ENCODE measurements at places on chromosomes 6 and 20.

GRCh38 chr20:52494244-52494643 lies 302.7 kb upstream of the ZFP64 start:
- DNase-seq, result no peak

GRCh38 chr6:138593124-138593877 lies 94.0 kb upstream of the NHSL1 start:
- DNase-seq, result peak; percentile 30

GRCh38 chr6:7721649-7722048 lies 4.2 kb upstream of the BMP6 start:
- peak; percentile 32 for DNase-seq

DNA sequence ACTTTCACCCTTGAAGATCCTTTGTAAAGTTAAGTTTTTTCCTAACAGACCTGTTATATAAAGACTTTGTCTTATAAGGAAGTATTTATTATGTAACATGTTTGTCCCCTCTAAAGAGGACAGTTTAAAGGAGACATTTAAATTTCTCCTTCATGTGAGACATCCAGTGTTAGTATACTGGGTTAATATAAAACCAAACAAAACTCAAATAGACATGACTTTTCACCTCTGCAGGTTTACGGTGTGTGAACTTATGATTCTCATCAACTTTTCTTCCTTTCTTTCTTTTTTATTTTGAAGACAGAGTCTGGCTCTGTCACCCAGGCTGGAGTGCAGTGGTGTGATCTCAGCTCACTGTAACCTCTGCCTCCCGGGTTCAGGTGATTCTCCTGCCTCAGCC lies 17.4 kb upstream of the MPC1 start:
- DNase-seq, result no peak

DNA sequence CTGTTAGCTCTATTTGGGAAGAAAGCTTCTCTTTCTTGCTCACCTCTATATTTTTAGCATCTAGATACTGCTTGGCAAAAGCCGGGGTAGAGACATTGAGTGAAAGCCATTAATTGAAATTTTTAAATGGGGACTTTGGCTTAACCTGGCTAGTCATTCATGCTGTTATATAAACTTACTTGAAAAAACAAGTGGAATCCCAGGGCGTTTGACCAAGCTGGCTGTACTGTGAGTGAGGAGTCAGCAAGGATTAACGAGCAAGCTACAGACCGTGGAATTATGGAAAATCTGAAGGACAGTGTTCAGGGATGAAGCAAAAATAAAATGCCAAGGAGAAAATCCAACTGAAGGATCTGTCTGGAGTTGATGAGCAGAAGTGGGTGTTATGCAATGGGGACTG lies 232.0 kb downstream of the GRM1 start:
- DNase-seq, result no peak

- no peak for DNase-seq
Measured at GRCh38 chr6:18703546-18703945, 316.4 kb downstream of the RNF144B start.

DNA sequence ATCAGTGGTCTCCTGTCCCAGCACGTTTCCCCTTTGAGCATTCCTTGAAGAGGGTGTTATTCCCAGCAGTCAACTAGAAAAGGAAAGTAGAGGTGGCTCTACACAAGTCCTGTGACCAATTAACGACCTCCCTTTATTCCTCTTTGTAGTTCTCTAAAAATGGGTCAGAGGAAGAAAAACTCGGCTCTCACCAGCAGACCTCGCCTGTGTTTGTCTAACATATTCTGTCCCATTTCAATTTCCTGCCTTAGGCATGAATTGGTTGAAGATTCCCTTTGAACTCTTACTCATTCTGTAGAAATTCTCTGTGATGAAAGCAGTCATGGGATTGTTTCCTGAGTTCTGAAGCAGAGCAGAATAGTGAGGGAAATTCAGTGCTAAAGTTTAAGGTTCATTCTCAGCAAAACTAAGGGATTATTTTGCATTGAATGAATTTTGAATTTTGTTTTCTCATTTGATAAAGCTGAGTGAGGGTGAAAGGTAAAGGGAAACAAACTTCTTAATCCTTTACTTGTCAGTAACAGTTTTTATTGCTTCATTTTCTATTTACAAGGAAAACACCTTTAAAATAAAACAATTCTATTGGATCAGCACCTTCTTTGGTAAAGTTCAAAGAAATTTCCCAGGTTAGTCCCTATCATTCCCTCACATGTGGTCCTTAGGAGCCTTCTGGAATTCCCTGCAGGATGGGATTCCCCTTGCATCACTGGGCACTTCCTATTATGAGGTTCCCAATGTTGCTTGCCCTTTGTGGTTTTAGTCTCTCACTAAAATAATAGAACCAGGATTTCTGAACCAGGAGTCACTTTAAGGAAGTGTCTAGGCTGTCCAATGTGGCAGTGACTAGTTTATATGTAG lies 105.8 kb downstream of the SLX4IP start:
- DNase-seq, result no peak

- no peak for DNase-seq
Measured at GRCh38 chr6:159067334-159067733, 22.5 kb upstream of the TAGAP start.

GRCh38 chr6:127690092-127690491 lies 113.1 kb downstream of the C6orf58 start:
- DNase-seq, result no peak

GRCh38 chr6:15530411-15530810 lies 132.4 kb downstream of the DTNBP1 start:
- DNase-seq, result no peak

GRCh38 chr6:146767632-146768031 lies 168.9 kb downstream of the ADGB start:
- DNase-seq, result no peak

GRCh38 chr6:156175971-156176421 lies 601.2 kb upstream of the ARID1B start:
- no peak for DNase-seq

DNA sequence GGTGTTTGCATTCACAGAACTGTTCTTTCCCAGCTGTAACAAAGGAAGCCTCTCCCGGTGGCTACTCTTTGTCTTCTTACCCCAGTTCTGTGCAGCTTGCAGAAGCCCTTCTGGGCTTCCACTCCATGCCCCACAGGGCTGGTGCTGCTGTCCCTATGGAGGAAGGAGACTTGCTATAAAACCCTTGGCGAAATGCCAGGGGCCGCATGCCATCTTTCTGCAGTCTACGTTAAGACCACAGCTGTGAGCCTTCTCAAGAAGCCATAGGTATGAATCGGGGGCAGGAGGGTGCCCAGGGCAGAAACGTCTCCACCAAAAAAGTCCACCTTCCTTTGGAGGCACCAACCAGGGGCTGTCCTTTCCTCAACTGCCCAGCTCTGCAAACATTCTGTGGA lies 60.7 kb downstream of the PRND start:
- DNase-seq, result no peak

- no peak for DNase-seq
Measured at GRCh38 chr20:37522260-37523011, 1.4 kb downstream of the NNAT start.

GRCh38 chr6:126723541-126724170 lies 383.7 kb downstream of the CENPW start:
- DNase-seq, result no peak

- no peak for DNase-seq
Measured at GRCh38 chr6:168333989-168334388, 14.4 kb upstream of the DACT2 start.

- DNase-seq, result peak; percentile 15
Measured at GRCh38 chr6:24205020-24205492, 79.0 kb downstream of the NRSN1 start.

DNA sequence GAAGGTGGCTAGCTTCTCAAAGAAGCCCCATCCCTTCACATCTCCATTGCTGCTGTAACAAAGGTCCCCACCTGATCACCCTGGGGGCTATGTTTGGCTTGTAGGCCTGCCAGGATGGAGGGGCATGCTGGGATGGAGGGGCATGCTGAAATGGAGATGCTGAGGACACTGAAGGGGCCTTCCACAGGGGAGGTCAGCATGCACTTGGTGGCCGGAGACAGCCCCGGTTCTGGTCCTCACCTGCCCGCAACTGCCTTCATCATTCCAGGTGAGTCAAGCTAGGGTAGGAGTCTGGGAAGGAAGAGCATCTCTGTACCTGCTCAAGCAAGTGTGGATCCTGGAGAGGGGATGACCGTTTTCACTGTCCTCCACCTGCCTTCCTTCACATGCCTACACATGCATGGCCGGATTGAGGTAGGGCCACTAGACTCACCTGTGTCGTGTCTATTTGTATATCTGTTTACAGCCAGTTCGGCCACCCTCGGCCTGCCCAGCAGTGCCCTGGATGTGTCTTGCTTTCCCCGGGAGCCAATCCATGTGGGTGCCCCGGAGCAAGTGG lies 6.0 kb downstream of the L3MBTL1 start:
- DNase-seq, result no peak

GRCh38 chr6:158853072-158853879 lies 34.1 kb upstream of the EZR start:
- peak; percentile 74 for DNase-seq

DNA sequence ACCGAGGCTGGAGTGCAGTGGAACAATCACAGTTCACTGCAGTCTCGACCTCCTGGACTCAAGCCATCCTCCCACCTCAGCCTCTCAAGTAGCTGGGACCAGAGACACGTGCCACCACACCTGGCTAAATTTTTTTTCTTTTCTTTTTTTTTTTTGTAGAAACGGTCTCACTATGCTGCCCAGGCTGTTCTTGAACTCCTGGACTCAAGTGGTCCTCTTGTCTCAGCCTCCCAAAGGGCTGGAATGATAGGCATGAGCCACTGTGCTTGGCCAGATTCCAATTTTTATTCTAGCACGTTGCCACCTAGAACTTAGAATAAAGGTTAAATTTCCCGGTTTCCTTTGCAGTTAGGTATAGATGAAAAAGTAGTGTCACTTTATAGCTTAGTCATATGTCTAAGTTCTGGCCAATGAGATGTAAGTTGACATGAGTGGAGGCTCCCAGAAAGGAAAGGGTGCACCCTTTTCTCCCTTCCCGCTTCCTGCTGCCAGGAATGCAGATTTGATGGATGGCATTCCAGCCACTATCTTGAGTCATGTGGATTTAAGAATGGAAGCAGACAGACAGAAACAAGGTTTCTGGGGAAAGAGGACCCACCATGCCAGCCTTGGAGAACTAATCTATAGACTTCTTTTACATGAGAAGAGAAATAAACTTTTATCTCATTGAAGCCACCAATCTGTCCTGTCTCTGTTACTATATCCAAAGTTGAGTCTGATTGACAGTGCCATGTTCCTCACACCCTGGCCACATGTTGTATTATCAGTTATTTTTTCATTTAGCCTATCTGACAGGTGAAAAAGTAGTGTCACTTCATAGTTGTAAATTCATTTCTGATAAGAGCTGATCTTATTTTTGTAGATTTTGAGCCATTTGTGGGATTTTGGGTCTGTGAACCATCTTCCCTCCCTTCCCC lies 60.6 kb upstream of the NCOA3 start:
- DNase-seq, result no peak

GRCh38 chr6:125415913-125416312 lies 114.1 kb upstream of the HDDC2 start:
- no peak for DNase-seq

GRCh38 chr20:555976-556385 lies 12.4 kb upstream of the CSNK2A1 start:
- no peak for DNase-seq

- no peak for DNase-seq
Measured at GRCh38 chr6:39049575-39050283, 1.1 kb downstream of the GLP1R start.

DNA sequence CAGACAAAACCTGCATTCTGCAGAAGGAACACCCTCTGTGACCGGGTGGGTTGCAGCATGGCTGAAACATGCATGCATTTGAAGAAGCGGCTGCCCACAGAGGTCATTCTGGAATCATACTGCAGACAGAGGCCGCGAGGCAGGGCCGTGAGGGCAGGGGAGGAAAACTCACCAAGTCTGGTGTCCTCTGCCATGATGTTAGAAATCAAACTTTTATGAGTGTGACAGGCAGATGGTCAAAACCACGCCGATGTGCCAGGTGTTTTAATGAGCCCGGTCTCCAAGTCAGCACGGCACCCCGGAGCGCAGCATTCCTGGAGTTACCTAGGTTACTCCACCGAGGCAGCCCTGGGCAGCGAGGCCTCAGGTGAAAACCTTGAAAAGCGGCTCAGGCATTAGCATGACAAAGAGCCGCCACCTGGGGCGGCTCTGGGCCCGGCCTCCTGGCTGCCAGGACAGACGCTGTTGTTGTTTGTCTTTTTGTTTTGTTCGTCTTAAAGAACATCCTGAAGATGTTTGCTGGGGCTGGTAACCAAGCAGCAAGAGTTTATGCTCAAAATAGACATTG lies 255.6 kb downstream of the ERMARD start:
- DNase-seq, result no peak

DNA sequence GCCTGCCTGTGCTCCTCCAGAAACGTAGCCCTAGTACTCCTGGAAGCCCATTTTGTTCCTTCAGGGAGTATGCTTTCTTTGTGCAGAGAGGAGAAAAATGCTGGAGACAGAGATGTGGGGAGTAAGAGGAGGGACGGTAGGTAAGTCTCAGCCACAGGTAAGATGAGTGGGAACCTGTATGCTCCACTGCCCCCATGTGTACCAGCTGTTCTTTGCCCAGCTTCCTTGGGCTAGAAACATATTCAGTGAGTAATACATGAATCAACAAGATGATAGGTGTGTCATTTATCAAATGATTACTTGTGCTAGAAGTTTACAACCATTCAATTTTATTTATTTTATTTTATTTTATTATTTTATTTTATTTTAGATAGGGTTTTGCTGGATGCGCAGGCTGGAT lies 13.6 kb upstream of the CEP85L start:
- peak; percentile 5 for DNase-seq

DNA sequence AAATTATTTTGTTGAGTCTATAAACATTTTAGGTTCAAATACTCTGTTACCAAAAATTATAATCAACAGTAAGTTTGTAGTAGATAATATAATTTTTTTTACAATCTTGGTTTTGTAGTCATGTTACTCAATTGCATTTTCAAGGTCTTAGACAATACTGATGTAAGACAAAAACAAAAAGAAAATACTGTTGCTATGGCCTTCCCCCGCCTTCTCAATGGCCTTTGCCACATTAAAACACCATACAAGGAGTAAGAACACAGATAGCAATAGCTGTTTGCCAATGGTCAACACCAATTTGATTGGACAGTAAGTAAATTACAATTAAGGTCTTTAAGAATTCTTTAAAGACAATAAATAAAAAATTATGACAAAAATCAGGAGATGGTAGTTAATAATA lies 450.2 kb downstream of the CDC5L start:
- no peak for DNase-seq

- no peak for DNase-seq
Measured at GRCh38 chr20:6994452-6994851, 227.0 kb downstream of the BMP2 start.

- DNase-seq, result no peak
Measured at GRCh38 chr6:5566718-5567117, 305.4 kb downstream of the FARS2 start.

- DNase-seq, result no peak
Measured at GRCh38 chr6:41344876-41345275, 9.5 kb downstream of the NCR2 start.

- DNase-seq, result peak; percentile 42
Measured at GRCh38 chr6:135423649-135424128, 73.9 kb downstream of the AHI1 start.

- DNase-seq, result no peak
Measured at GRCh38 chr20:52364405-52364804, 172.8 kb upstream of the ZFP64 start.
